DMS79 (cell line): ENCODE measurements at places on chromosomes 12 and 14.

- DNase-seq: no peak
Measured at GRCh38 chr12:91785655-91786498, 359.8 kb downstream of the BTG1 start.

DNA sequence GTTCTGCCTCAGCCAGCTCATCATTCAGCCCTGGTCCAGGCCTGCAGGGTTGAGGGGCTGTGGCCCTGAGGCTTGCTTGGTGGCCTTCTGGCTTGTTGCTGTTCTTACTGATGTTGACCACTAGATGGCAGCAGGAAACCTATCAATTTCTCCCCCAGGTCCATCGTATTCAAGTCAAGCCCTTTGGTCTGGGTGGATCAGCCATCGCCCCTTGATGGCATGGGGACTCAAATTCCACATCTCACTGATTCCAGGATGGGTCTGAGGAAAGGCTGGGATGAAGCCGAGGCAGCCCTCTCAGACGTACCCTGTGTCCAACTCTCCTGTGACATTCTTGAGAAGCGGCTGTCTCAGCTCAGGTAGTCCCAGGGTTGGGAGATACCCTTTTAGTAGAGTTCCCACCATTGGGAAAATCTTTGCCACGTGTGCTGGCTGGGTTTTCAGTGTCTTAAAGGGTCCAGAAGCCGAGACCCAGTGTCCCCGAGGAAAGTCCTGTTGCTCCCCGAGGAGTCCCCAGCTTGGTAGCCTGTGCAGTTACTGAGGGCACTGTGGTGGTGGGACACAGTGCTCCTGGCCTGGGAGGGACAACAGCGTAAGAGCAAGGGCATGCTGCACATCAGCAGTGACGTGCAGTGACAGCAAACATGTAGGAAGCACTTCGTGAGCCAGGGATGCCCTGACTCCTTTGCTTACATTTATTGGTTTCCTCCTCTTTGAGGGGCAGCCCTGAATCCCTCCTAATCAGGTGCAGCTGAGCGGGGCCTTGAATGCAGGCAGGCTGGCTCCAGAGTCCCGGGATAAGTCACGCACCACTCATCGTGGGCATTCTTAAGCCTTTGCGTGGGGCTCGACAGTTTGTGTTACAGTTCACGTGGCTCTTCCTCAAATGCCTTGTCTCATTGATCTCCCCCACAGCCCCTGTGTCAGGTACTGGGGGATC lies 58.6 kb downstream of the TSPAN9 start:
- peak; percentile 55 for DNase-seq

DNA sequence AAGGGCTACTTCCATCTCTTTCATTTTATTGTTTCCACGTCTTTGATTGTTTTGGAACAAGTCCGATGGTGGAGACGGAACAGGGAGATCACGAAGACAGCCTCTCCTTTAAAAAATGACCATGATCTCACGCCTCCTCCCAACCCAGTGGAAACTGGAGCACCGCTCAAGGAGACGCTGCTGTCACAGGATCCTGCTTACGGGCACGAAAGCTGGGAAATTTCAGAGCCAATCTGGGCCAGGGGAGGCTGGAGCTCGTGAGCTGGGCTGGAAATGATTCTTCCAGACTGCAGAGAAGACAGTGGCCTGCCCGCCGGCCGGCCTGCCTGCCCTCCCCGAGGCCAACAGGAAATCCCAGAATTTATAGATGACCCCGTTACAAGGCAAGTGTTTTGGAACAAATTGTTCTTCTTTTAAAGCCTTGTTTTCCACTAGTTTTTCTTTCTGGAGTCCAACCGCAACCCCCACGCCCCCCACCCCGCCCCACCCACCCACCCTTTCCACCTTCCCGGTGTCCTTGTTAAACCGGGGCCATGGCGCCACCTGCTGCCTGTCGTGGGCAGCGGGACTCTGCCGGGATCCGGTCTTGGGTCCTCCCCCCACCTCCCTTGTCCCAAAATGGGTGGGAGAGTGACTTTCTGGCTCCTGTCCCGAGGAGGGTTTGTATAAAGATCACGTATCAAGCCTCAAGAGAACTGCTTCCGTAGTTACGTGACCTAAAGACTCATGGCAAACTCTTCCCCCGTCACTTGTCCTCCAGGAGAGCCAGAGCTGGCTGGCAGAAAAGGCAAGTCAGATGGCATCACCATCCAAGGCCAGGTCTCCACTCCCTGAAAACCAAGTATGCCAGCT lies 40.3 kb downstream of the MAP1LC3B2 start:
- no peak for DNase-seq

DNA sequence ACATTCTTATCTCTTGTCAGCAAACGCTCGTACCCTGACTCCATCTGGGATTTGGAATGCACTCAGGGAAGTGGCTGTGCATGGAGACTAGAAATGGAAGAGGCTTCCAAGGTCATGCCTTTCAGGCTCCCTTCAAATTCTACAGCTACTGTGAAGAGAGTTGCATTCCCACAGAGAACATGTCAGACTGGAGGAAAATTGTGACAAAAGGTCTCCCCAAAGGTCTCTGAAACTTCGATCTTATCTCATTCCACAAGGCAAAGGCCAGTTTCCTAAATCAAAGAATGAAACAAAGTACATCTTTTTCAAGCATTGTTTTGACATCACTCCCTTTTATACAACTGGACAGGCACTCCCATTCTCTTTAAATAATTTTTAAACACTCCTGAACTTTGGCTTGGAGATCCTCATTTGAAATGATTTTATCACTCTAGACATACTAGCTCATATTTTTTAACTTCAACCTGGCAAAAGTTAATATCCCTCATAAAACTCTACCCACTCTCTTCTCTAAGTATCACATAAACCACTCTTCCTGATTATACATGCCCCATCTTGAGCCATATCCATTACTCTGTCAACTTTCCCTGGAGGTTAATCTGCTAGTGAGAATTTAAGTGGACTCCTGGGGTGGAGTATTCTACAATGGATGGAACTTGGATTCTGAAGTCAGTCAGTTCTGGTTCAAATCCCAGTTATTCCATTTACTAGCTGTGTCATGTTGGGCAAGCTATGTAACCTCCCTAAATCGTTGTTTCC lies 218.1 kb upstream of the HMGA2 start:
- no peak for DNase-seq

DNA sequence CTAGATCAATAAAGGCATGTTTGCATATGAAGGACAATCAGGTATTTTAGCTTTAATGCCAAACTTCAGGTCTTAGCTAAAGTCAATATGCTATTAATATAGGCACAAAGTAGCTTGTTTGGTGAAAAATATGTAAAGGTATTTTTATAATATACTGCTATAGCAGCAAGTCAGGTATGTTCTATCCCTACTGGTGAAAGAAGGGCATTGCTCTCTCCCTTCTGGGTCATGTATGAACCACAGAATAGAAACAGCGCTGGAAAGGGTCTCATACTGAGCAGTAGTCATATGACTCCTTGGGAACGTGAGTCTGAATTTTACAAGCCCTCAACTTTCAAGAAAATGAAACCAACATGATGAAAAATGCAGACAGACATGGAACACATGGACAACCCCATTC lies 314.6 kb downstream of the GRIN2B start:
- no peak for DNase-seq

- DNase-seq: peak; percentile 9
Measured at GRCh38 chr14:36450550-36450949, 69.5 kb downstream of the NKX2-1 start.

DNA sequence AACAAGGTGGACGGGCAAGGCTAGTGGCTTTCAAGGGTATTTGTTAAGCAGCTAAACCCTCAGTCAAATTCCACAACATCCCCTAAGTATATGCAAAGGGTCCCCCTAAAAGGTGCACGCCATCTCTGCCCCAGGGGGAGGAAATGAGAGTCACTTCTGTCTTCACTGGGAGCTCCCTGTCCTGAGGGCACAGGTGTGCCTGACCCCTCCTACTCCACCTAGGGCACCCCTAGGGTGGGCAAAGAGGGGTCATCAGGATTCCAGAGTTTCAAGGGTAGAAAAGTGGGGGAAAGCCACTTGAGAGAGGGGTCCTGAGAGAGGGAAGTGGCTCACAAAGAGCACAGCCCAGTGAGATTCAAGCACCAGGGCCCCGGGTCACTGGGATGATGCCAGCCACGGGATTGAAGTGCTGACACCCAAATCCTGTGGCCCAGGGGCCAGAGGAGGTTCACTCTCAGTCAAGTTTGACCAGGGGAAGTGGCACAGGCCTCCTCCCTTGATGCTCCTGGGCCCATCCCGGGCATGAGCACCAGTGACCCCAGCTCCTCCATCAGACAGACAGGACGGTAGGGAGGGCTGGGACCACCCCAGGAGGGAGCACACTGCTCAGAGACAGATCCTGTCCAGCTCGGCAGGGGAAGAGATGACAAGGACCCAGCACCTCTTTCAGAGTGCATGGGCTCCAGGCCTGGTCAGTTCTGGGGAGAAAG lies 82.3 kb upstream of the BCL11B start:
- DNase-seq: no peak

DNA sequence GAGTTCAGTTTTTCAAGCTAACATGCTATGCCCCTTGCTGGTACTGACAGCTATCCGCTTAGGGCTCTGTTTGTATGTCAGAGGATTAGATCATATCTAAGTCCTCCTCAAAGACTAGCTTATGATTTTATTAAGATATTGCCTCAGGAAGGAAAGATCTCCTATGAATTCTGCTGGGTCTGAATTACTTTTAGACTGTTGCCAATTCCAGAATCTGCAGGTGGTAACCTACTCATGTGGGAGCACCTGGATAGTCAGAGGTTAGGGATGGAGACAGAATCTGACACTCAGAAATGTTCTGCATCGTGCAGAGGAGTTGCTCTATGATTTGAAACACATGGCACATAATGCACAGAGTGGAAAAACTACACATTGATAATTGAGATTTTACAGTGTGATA lies 843.4 kb downstream of the SLC6A15 start:
- DNase-seq: no peak

GRCh38 chr14:100134586-100134985 lies 24.9 kb downstream of the DEGS2 start:
- no peak for DNase-seq

GRCh38 chr14:23159532-23159931 lies 23.9 kb downstream of the SLC7A8 start:
- no peak for DNase-seq

DNA sequence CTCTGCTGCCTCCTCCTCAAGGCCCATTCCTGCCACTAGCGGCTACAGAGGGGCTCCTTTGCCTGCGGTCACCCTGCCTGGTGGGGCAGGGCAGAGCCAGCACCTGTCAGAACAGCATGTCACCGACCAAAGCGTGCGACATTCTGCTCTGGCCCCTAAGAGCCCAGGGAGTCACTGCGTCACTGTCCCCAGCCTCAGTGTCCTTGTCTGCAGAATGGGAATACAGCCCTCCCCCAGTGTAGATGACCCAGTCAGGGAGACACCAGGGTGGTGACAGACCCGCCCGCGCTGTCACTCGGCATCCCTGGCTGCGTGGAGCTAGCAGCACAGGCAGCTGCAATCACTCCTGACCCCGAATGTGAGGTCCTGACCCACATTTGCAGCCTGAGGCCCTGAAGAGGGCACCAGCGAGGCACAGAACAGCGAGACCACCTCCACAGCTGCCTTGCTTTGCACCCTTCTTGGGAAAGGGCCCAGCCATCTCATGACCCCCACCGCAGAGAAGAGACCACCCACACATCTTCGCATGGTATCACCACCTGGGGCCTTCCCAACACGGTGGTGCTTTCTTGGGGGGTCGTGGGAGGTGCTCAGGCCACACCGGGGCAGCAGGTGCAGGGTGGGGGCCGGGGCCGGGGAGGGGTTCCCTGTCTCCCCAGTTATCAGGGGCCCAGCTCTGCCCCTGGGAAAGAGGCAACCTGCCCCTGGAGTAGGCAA lies 2.5 kb downstream of the AHNAK2 start:
- DNase-seq: no peak

DNA sequence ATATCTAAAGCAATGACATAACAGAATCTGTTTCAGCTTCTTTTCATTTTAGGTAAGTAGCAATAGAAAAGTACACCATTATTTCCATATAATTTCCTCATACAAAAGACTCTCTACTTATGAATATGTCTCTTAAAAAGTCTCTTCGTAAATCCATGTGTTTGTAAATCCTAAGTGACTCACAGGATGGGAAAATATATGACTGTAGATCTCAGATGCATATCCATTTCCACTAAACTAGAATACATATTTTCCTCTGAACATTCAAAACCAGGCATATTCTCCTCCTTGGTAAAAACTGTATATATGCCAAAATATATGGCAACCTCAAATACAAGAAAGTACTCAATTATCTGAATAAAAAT lies 93.6 kb downstream of the TXNDC16 start:
- no peak for DNase-seq

DNA sequence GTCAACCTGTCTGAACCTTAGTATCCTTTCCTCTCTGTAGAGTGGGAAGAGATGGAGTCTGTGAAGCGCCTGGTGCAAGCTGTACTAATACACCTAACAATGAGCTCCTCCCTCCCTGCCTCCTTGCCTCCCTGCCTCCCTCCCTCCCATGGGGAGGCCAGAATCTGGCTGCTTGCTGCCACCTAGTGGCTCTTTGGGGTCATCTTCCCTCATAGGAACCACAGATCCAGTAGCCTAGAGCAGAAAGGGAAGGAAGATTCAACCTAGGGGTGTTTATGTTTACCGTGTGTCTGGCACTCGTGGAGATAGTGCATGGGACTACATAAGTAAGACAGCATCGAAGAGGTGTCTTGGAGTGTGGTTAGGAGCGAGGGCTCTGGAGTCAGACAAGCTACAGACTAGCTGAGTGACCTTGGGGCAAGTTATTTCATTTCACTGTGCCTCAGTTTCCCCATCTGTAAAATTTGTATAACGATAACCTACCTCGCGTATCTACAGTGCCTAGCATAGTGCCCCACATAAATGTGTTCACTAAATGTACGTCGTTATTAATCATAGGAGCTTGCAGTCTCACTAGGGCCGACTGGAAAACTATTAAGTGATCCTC lies 35.5 kb upstream of the TSPAN9 start:
- peak; percentile 51 for DNase-seq

- DNase-seq: no peak
Measured at GRCh38 chr12:94714378-94715114, 64.2 kb upstream of the TMCC3 start.

- DNase-seq: no peak
Measured at GRCh38 chr12:31288381-31288780, 37.6 kb downstream of the SINHCAF start.
